ENCODE measurements at places on chromosomes 7 and 10. TPM values are rescaled to one million over a fixed set of nuclear protein-coding genes. Genes with fewer than 3 reads are reported as not detected.

The SSC4D gene
- 0.84 TPM for total RNA-seq

The SPDYE2 gene
- total RNA-seq, result 0.04 TPM

- no peak for DNase-seq
These were observed 26.0 kb upstream of the ZNF735 start for GRCh38 chr7:64180989-64181388.

DNA sequence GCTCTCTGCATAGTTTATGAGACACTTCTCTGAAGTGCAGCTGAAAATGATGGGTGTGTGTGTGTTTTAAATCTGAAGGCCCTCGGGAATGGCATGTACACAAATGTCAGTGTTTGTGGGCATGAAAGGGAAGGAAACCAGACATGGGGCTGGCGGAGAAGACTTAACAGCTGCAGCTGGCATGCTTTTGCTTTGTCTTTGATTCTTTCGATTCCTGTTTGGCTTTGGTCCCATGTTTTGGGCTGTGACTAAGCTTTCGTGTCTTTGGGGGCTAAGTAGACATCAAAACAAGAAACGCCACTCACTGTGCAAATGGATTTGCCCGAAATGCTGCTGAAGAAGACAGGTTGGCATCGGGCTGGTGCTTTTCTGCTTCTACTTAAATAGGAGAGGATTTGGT, 179.3 kb downstream of the PFKFB3 start:
- peak; percentile 88 for DNase-seq

DNA sequence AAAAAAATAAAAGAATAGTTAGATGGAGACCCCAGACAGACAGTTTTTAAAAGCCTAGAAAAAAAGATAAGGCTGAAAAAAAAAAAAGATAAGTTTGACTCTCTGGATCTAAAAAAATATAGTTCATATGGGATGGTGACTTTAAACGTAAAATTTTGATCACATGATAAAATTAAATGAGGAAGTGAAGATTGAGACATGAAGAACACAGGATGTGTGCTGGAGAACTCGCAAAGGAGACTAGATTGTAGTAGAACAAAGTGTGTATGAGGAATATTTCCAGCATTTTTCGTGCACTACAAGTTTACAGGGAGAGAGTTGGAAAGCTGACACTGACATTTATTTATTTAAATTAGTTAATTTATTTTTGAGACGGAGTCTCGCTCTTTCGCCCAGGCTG, 286.4 kb downstream of the PRPF18 start:
- DNase-seq, result no peak

DNA sequence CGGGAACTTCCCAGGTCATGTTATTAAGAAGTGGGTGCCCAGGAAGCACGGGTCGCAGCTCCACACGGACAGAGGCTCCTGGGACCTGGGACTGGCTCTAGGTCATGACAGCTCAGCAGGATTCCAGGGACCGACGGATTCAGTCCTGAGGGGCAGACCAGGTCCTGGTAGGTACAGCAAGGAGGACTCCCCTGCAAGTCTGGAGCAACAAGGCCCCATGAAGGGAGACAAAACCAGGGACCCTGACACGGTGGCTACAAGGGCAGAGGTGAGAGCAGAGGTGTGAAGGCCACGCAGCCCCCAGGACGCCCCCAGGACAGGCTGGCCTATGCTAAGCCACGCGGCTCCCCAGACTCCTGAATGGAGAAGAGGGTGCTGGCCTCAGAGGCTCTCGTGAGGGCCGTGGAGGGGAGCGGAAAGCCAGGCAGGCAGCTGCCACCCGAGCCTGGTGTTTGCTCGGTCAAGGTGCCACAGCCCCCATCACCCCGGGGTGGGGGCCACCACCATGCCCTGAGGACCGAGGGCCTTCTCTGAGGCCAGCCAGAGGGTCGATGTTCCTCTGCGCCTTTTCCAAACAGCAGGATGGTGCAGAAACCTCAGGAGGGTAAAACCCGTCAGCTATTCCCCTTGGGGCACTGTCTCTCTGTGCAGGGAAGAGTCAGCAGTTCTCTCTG, 348.9 kb downstream of the PTPRN2 start:
- no peak for DNase-seq

GRCh38 chr7:154911862-154912455, 91.0 kb downstream of the PAXIP1 start:
- DNase-seq, result no peak

GRCh38 chr10:56317603-56318002, 43.5 kb downstream of the ZWINT start:
- DNase-seq, result no peak

GRCh38 chr7:26081638-26082037, 70.4 kb upstream of the NFE2L3 start:
- no peak for DNase-seq

DNA sequence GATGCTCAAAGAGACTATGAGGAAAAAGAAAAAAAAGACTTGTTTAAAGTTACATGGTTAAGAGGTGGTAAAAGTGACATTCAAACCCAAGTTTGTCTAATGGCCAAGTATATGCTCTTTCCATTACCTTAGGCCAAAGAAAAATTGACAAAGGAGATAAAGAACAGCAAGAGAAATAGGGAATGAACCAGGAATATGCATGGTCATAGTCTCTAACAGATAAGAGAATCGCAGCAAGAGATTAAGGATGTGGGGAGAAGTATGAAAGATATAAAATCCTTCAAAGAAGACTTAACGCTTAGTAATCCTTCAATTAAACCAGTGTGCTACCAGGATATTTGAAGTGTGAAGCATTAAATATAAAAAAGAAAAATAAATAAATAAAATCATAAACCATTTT, 23.2 kb upstream of the LRRN3 start:
- no peak for DNase-seq

- no peak for DNase-seq
These were observed 146.1 kb downstream of the RNF133 start for GRCh38 chr7:122552769-122553168.

- DNase-seq, result no peak
These were observed 34.9 kb downstream of the DCLRE1C start for GRCh38 chr10:14918964-14919363.

DNA sequence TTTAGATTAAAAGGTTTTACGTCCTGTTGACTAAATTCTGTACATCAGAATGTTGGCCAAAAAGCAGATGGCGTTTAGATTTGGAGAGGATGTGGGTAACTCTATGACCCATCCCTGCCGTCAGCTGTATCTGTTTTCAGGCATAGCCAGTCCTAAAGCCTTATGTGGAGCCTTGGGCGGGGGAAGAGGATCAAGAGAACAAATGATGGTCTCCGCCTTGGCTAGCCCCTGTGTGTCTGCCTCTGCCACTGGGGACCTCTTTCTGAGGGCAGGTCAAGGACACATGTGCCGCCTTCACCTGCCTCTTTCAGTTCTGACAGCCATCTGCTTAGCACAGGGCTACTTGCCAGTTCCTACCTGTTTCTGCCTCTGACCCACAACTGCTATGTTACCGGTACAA, 24.1 kb downstream of the PDSS1 start:
- no peak for DNase-seq

- no peak for DNase-seq
These were observed 3.8 kb upstream of the TMEM140 start for GRCh38 chr7:135143885-135144668.

DNA sequence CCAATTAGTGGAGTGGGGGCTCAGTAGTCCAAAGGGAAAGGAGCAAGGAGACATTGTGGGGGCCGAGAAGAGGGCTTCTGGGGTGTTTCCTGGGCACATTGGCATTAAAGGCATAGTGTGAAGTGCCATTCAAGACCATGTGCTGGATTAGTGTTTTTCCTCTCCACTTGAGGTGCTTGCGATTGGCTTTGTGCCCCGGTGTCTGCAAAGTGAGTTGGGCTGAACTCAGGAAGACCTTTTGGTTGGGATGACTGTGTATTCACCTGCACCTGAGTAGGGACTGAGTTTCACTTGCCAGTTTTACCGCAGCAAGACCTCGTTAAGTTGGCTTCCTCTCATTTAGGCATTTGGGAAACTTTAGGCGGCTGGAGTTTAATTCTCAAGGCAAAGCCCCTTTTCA, 73.0 kb downstream of the TCF7L2 start:
- no peak for DNase-seq

GRCh38 chr7:6655636-6656385, 18.7 kb downstream of the ZNF316 start:
- no peak for DNase-seq

- peak; percentile 66 for DNase-seq
These were observed 260.3 kb downstream of the SNX13 start for GRCh38 chr7:17680026-17680425.

DNA sequence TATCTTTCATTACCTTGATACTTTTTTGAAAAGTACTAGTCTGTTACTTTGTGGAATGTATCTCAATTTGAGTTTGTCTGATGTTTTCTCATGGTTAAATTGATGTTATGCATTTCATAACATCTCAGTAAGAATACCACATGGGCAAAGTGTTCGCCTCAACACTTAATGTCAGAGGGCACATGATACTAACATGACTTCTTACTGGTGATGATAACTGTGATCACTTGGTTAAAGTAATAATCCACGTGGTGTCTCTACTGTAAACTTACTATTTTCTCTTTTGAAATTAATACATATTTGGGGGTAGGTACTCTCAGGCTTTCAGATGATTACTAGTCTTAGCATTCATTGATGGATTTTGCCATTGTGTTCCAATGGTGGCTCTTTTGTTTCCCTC, 2.2 kb downstream of the SDHAF3 start:
- no peak for DNase-seq

Measured in muscle of leg (tissue), 16 donors.